A549 treated with CpdA at 1 μM for 4 hours (cell line): ENCODE measurements at places on chromosomes 12 and 14. TPM values are rescaled to one million over a fixed set of nuclear protein-coding genes. Genes with fewer than 3 reads are reported as not detected.

Gene ZDHHC22
- 0.20 to 0.37 TPM (median 0.31 TPM) in 5 replicates for total RNA-seq

Gene HOXC11
- total RNA-seq: 0.38 to 0.57 TPM (median 0.44 TPM) in 5 replicates

Gene SYNE3
- 0.09 to 0.33 TPM (median 0.20 TPM) in 5 replicates for total RNA-seq

Gene KRT83
- total RNA-seq: 2.2 to 6.1 TPM (median 5.3 TPM) in 5 replicates

Gene A2ML1
- total RNA-seq: not detected in 5 replicates

Gene GAS2L3
- total RNA-seq: 7.0 to 10.2 TPM (median 8.4 TPM) in 5 replicates

Gene TAS2R42
- not detected in 5 replicates for total RNA-seq

Gene SLC8A3
- total RNA-seq: not detected in 5 replicates

Gene ABCC9
- 0.01 TPM in 1 of 5 replicates, not detected in the others for total RNA-seq
